Stimulated activated CD8-positive, alpha-beta memory T cell treated with anti-CD3 and anti-CD28 coated beads, Interleukin-4, amount 100 ng/mL, for 1 hour (primary cell): ENCODE measurements at places on chromosomes 7 and 10.

DNA sequence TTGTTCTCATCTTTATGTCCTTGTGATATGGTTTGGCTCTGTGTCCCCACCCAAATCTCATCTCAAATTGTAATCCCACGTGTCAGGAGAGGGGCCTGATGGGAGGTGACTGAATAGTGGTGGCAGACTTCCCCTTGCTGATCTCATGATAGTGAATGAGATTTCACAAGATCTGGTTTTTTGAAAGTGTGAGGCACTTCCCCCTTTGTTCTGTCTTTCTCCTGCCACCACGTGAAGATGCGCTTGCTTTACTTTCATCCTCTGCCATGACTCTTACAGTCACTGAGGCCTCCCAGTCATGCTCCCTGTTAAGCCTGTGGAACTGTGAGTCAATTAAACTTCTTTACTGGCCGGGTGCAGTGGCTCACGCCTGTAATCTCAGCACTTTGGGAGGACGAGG, 161.0 kb downstream of the HERPUD2 start:
- DNase-seq = no peak

- no peak for DNase-seq
These were observed 265.2 kb upstream of the PHF14 start for GRCh38 chr7:10708447-10708846.

- no peak for DNase-seq
These were observed 142.5 kb upstream of the TNS3 start for GRCh38 chr7:47724335-47724982.

DNA sequence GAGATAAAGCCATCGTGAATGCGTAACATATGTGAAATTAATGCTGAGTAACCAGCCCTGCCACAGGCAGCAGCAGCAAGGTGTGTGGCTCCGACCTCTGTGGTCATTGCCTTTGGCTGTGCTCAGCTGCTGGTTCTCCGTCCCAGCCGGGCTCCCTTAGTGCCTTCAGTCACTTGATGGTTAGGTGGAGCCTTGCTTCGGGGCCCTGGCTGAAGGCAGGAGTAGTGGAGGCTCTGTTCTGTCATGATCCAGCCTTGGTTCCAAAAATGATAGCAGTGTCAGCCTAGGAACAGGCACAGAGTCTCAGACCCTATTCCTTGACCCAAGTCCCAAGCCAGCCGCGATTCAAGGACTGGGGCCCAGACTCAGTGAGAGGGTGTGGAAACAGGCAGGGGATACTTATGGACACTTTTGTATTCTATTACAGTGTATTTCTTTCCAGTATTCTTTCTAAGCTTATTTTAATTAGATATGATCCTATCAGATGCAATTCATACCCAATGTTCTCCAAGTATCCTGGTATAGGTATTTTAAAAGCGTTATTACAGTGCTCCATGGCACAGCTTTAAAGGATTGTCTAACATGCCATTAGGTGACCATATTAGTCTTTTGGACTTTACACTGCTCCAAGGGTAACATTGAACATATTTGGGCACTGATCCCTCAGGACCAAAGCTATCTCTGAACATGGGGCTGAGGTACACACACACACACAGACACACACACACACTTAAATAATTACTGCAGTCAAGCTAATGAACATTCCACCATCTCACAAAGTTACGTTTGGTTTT, 9.0 kb downstream of the SCART1 start:
- DNase-seq = no peak

DNA sequence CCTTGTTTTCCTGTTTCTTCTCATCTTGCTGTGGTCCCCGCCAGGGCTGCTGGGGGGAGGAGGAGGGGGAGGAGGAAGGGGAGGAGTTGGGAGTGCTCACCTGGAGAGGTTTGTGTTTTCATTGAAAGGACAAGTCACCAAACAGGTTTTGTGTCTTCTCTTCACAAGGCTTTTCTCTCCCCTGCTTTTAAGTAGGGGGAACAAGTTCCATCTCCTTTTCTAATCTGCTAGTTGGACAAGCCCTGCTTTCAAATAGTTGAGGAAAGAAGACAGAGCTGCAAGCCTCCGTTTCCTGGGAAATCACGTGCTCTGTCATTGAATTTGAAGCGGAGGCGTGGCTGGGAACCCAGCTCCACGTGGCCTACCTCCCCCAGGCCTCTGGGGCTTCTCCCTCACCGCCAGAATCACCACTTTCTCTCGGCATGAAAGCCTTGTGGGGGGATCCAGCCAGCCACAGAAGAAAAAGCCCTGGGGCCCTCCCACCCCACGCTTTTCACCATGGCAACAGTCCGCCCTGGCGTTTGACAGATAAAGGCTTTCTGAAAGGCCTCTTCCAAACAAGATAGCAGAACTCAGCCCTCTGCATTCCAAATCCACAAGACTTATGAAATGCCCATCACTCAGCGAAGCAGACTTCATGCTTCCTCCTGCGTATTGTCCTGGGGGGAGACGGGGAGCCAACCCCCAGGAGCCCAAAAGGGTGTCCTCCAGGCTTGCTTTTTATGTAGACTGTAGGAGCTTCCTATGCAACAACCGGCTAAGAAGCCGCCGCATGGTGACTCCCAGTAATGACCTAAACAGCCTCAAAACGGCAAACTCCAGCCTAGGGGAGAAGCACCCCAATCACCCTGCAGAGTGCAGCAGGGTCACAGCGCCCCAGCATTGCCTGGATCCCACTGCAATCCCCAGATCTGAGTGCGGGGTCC, 51.7 kb downstream of the PROSER2 start:
- peak; percentile 15 for DNase-seq

DNA sequence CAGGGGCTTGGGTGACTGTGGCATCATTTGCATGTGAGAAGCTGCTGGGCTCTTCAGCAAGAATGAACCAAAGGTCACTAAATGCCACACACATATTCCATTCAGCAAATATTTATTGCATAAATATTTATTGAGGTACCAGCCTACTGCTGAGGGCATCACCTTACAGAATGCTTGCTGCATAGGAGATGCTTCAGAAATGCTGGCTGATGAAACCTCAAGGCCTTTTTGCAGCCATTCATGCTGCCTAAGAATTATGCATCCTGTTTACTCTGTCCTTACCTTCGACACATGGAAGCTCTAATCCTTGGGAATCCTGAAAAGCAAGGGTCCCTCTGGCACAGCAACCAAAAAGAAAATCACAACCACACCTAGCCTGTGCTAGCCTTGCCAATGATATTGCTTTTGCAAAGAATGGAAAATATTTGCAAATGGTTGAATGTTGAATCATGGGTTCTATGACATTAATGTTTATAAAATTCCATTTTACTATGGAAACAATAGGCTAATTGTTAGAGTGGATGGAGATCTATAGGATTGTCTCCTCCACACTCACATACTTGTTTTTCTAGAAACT, 79.6 kb downstream of the PCGF5 start:
- no peak for DNase-seq

GRCh38 chr7:26197153-26198115, 3.1 kb downstream of the HNRNPA2B1 start:
- DNase-seq = no peak

DNA sequence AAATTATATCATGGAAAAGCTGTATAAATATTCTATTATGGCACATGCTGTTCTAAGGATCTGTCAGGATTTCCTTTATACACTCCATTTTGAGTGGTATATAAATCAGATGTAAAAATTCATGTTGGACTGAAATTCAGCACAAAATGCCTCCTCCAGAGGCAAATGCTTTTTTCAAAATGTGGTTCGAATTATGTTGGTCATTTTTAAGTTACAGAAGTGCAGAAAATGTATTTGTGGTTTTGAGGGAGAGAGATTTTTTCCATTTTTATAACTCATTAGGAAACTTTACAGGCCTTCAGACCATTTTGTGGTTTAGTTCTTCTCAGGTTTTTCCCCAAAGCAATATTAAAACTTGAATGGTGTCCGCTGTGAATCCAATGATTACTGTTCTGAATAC, 2.9 kb downstream of the PPP1R3A start:
- DNase-seq = no peak

DNA sequence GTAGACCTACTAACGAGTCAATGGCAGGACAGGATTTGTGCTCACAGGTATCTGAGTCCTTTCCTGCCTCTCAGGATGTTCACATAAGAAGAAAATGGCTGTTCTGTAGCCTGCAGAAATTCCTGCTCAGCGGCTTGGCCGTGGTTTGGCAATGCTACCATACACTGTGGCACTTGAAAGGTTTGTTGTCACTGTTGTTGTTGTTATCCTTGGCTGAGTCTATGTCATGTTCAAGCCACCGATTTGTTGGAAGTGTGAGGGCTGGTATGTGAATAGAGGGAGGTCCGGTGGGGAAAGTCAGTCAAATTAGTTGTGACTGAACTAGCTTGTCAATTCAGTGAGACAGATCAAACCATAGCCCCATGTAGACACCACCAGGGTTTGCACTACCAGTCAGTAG, 199.9 kb downstream of the TRIL start:
- no peak for DNase-seq

DNA sequence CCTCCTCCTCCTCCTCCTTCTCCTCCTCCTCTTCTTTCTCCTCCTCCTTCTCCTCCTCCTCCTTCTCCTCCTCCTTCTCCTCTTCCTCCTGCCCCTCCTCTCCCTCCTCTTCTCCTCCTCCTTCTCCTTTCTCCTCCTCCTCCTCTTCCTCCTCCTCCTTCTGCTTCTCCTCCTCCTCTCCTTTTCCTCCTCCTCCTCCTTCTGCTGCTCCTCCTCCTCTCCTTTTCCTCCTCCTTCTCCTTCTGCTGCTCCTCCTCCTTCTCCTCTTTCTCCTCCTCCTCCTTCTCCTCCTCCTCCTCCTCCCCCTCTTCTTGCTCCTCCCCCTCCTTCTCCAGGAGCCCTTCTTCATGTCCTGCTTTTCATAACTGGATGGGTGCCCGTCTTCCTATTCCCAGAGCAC, 12.2 kb downstream of the PLXNA4 start:
- DNase-seq = no peak

DNA sequence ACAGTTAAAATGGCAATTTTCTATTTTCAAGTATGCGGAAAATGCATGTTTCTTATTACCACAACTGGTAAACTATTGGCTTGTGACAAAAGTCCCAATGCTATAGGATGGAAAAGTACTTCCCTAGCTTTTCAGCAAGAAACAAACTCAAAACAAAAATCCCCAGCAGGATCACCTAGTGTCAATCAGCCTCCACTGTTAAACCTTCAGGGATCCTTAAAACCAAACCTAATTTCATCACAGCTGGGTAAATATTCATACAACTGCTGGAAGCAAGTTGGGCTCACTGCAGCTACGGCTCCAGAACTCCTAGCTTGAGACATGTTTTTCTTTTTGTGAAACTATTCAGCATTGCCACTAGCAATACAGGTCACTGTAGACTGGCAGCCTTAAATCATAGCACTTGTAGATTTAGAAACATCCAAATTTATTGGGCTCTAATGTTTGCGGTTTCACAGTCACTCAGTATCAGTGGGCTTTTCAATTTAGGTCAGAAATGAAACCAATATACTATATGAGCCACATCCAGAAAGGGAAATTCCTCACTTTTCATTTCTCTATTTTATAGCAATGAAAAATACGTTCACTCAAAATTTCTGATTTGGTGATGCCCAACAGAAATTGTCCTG, 145.2 kb upstream of the ANK3 start:
- no peak for DNase-seq

GRCh38 chr10:17169803-17170202, 31.7 kb downstream of the TRDMT1 start:
- no peak for DNase-seq

DNA sequence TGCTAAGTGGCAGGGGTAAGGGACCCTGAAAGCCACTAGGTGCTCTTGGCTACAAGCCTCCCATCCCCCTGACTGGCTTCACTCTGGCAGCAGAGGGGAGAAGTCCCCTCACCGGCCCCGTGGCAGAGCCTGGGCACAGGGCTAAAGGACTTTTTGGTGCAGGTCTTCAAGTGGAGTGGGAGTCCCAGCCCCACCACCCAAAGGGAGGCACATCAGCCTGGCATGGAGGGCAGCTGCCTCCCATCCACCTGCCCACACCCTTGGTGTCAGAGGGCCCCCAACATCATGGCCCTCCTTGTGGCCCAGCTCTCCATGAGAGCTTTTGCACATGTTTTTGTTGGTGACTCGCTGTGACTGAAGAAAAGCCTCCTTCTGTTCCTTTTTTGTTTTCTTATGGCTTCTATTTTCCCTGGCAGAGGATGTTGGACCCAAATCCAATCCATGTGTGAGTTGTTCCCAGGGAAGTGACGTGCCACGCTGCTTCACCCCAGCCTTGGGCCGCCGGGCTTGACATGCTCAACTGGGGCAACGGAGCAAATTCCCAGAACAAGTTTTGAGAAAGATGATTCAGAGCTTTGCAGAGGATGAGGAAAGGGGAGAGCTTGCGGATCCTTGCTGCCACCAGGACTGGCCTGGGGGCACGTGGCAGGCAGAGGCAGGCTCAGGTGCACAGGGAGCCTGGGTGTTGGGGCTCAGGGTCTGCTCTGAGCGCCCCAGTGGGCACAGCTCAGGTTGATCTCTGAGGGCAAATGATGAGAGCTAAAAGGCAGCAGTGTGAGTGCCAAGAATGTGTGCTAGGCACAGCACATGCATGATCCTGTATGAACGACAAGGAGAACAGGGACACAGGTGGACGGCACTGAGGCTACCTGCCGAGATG, 1.9 kb upstream of the AEBP1 start:
- DNase-seq = no peak

- DNase-seq = no peak
These were observed 27.8 kb downstream of the DENND10 start for GRCh38 chr10:119131512-119132240.

DNA sequence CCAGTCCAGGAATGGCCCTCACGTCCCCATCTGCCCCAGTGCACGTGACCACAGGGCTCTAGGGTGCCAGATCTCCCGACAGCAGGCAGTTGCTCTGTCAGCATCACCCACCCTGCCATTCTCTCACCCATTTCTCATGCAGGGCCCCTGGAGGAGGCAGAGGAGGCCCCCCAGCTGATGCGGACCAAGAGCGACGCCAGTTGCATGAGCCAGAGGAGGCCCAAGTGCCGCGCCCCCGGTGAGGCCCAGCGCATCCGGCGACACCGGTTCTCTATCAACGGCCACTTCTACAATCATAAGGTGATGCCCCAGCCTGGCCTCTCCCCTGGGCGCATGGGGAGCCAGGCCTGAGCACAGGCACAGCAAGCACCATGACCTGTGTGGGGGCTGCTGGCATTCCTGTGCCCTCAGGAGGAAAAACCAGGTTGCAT, 6.1 kb upstream of the DEPP1 start:
- no peak for DNase-seq

DNA sequence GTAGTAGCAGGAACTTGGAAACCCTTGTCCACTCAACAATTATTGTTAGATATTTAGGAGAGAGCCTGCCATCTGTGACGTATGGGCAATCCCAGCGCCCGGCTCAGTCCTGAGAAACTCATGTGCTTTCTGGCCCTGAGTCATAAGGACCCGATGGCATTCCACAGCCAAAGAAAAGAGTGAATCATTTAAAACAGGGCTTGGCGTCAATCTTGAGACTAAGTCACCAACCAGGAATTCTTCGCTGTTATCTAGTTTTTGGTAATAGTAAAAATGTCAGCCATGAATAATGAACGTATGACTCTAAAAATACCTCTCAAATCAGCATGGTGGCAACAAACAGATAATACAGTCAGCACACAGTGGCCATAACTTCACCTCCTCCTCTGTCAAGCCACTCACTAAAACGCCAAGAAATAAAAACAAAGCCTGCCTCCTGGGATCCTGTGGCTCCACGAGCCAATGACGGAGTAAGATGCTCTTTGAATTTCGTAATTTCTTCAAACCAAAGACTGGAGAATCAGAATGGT, 140.8 kb downstream of the ADAM12 start:
- DNase-seq = no peak
